DMS79 treated with DMSO at 0.1 percent for 48 hours (cell line): ENCODE measurements at places on chromosomes 12 and 14.

GRCh38 chr12:49020441-49020840 is 1.9 kb upstream of the PRKAG1 start:
- DNase-seq, result no peak

DNA sequence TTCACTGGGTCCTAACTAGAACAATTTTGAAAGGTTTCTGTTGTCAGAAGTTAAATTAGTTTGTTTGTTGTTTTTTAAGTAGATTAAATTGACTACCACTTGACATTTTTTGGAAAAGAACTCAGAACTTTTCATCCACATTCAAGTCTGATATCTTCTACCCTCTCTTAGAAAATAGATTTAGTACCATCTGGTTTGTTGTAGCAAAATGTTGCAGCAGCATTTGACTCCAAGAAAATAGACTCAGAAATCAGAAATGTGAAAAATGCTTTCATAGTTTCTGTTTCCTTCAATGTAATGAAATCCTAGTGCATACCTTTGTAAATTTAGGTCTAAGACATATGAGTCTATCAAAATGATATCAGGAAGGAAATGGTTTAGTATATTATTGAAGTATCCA is 256.3 kb upstream of the CLEC14A start:
- DNase-seq, result no peak

DNA sequence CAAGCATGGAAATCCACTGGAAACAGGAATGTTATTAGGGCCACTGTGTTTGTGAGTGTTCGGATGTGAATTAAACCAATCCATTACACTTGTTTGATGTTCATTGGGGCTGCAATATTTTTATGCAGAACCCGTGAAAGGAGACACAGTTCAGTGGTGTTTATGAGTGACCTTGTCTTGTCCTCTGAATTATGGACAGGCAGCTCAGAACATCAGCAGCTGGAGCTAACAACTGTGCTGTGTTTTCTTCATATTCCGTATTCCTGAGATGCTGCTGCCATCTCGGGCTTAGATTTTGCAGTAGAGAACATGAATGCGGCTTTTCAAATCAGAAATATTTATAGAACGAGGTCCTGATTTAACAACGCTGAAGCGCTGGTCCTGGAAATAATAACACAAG is 20.3 kb upstream of the CACNA1C start:
- DNase-seq, result no peak

DNA sequence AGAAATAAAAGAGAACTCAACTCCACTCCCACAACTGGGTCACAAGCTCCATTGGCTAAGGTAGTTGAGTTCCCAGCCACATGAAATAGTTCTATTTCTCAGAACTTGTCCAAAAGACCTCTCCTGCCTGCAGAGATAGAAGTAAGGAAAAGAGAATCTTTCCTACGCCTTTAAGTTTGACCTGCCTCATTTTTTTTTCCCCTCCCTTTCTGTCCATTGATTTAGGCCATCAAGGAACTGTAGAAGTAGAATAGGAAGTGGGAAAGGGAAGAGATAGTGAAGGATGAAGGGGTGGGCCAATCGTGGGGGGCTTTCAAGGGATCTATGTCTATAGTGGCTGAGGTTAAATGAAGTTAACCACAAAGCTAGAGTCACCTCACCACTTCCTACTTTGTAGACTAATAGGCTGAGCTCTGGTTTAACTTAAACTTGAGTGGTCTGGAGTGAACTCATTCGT is 13.9 kb upstream of the NUDT4 start:
- DNase-seq, result no peak
